Activated CD8-positive, alpha-beta memory T cell treated with anti-CD3 and anti-CD28 coated beads, Interleukin-2, amount 50 U/mL, for 48 hours (primary cell): ENCODE measurements at places on chromosomes 4 and X.

GRCh38 chrX:137432609-137433008 is 133.3 kb upstream of the ZIC3 start:
- DNase-seq: no peak

- DNase-seq: no peak
Measured at GRCh38 chrX:138128027-138128671, 562.2 kb downstream of the ZIC3 start.

GRCh38 chr4:152073351-152074087 is 312.7 kb upstream of the GATB start:
- DNase-seq: no peak

DNA sequence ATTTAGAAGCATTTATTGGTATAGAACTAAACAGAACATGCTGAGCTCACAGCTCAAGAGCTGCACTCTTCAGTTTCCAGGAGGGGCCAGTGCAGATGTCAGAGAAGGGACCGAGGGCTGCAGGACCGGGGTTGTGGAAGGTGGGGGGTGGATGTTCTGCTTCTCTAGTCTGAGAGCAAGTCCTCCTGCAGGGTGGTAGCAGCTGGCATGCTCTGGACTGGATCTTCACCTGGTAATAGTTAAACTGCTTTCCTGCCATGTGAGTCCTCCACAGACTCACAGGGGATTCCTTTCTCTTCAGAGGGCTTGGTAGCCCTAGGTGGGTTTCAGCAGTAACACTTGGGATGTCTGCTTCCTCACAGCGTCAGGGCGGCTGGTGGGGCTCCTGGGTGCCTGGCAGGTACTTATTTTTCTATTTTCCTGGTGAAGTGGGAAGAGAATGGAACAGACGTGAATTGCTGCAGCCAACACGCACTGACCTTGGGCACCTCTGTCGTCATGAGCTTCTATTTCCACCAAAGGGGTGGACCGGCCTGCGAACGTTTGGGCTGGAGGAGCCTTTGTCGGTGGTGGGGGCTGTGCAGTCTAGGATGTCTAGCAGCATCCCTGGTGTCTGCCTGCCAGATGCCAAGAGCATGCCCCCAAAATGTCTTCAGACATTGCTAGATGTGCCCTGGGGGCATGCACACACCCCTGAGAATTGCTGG is 2.5 kb downstream of the MAEA start:
- DNase-seq: no peak

GRCh38 chr4:180925805-180926204 is 1317.4 kb upstream of the TENM3 start:
- no peak for DNase-seq

- no peak for DNase-seq
Measured at GRCh38 chr4:1116838-1117237, 3.5 kb upstream of the RNF212 start.

GRCh38 chrX:2145692-2146367 is 354.9 kb downstream of the DHRSX start:
- no peak for DNase-seq
